Stimulated activated memory B cell treated with anti-CD40 and anti-IgM and Interleukin-4, amounts not matched to agents 10 μg/mL and 1 μg/mL and 100 μg/mL, for 72 hours (primary cell): ENCODE measurements at places on chromosomes 5 and 9.

GRCh38 chr5:155461304-155461703 is 447.7 kb downstream of the KIF4B start:
- H3K4me1 ChIP-seq: no peaks in the 10 kb centered on the region
- H3K27ac ChIP-seq: no peak overlapping the region
- no peaks in the 10 kb centered on the region for H3K36me3 ChIP-seq
- H3K4me3 ChIP-seq: no peak overlapping the region
- no peaks in the 10 kb centered on the region for H3K27me3 ChIP-seq
- ATAC-seq: no peak

DNA sequence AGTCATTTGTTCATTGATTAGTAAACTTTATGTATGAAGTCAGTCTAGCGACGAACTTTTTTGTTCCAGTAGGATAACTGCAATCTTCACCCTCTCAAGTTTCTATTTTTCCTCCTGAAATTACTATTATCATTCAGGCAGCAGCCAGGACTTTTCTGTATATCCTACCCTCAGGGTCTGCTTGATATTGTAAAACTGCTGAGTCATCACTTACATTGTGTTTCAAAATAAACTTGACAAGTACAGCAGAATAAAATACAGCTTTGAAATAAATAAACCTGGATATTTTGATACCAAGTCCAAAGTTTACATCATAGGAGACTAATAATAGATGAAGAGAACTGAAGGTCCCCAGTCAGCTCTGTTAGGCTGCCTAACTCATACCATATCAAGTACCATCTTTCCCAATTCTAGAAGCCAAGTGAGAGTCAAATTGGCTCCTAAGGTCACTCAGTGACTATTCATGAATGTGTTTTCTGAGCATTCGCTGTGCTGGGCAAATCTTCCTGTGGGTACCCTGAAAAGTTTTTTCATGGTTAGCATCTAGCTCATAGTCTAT is 234.6 kb downstream of the PARP8 start:
- no peaks in the 10 kb centered on the region for H3K4me1 ChIP-seq
- no peak for ATAC-seq
- H3K4me3 ChIP-seq: no peak overlapping the region
- no peaks in the 10 kb centered on the region for H3K27me3 ChIP-seq
- no peak overlapping the region for H3K27ac ChIP-seq

GRCh38 chr5:92836855-92837755 is 743.9 kb downstream of the NR2F1-AS1 start:
- no peaks in the 10 kb centered on the region for H3K27me3 ChIP-seq
- no peaks in the 10 kb centered on the region for H3K36me3 ChIP-seq
- H3K4me3 ChIP-seq: no peak overlapping the region
- H3K4me1 ChIP-seq: no peaks in the 10 kb centered on the region
- H3K27ac ChIP-seq: no peak overlapping the region

GRCh38 chr9:111897601-111898137 is 1.1 kb downstream of the UGCG start:
- no peak overlapping the region for H3K27ac ChIP-seq
- no peaks in the 10 kb centered on the region for H3K27me3 ChIP-seq
- H3K36me3 ChIP-seq: no peaks in the 10 kb centered on the region
- ATAC-seq: peak; percentile 68
- H3K4me3 ChIP-seq: no peak overlapping the region
- peaks cover 11% of the 10 kb centered on the region for H3K4me1 ChIP-seq

DNA sequence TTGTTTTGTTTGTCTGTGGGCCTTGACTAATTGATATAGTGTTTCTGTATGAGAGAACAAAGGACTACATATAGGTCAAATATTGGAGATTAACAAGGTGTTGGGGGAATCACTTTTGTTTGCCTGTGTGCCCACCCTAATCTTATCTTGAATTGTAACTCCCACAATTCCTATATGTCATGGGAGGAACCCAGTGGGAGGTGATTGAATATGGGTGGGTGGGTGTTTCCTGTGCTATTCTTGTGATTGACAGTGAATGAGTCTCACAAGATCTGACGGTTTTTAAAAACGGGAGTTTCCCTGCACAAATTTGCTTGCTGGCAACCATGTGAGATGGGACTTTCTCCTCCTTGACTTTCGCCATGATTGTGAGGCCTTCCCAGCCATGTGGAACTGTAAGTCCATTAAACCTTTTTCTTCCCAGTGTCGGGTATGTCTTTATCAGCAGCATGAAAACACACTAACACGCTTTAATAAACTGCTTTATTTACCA is 64.9 kb upstream of the HSPB3 start:
- no peaks in the 10 kb centered on the region for H3K36me3 ChIP-seq
- ATAC-seq: no peak
- no peak overlapping the region for H3K4me3 ChIP-seq
- H3K27ac ChIP-seq: no peak overlapping the region
- H3K4me1 ChIP-seq: no peaks in the 10 kb centered on the region

GRCh38 chr5:8394965-8395364 is 526.0 kb downstream of the MTRR start:
- H3K27ac ChIP-seq: no peak overlapping the region
- no peak for ATAC-seq
- no peak overlapping the region for H3K4me3 ChIP-seq
- H3K36me3 ChIP-seq: no peaks in the 10 kb centered on the region
- no peaks in the 10 kb centered on the region for H3K4me1 ChIP-seq

GRCh38 chr9:8666060-8666459 is 866.5 kb upstream of the DMAC1 start:
- no peaks in the 10 kb centered on the region for H3K27me3 ChIP-seq
- ATAC-seq: no peak
- no peak overlapping the region for H3K27ac ChIP-seq
- H3K4me3 ChIP-seq: no peak overlapping the region

DNA sequence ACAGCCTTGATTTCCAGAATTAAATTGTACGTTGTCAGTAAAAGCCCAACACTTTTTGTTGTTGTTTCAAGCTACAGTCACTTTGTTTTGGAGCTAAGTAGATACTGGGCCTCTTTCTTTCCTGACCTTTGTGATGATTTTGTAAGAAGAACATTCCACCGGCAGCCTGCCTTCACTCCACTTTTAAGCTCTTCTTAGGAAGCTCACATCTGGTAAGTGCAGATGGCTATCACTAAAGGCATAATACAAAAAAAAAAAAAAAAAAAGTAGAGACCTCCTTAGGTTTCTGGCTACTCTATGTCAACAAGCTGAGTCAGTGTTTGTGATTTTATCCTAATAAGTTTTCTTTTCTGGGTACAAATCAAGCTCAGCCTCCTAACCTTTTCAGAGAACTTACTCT is 1922.1 kb upstream of the WWC1 start:
- ATAC-seq: no peak
- H3K4me1 ChIP-seq: no peaks in the 10 kb centered on the region
- no peak overlapping the region for H3K4me3 ChIP-seq
- no peaks in the 10 kb centered on the region for H3K36me3 ChIP-seq
- no peaks in the 10 kb centered on the region for H3K27me3 ChIP-seq

DNA sequence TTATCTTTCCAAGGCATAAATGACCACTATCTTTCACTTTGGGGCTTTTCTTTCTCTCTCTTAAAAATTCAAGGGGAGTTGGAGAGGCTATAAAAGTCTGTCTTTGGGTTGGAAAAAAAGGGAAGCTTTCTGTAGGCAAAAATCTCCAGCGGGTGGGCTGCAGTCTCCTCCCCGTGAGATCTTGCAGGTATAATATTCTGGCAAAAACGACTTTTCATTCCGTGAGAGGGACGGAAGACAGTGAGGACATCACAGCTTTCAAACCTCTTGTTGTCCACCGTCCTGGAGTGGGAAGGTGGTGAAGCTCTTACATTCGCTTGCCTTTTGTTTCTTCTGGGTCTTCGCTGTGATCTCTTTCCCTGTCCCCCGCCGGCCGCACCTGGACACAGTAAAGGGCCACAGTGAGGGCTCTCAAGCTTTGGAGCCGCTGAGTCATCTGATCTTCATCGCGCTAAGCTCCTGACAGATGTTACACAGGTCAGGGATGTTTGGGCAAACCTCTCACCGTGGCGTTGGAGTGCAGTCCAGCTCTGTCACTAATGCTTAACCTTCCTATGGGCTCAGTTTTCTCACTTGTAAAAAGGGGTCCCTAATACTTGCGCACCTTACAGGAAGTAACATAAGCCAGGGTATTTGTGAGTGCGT is 61.9 kb upstream of the MEGF10 start:
- peak overlapping the region; percentile 82 for H3K4me3 ChIP-seq
- H3K27me3 ChIP-seq: no peaks in the 10 kb centered on the region
- peaks cover 7% of the 10 kb centered on the region for H3K36me3 ChIP-seq
- peak overlapping the region; percentile 90 for H3K27ac ChIP-seq
- no peak for ATAC-seq

- H3K4me3 ChIP-seq: no peak overlapping the region
- H3K36me3 ChIP-seq: no peaks in the 10 kb centered on the region
- H3K27me3 ChIP-seq: peaks cover 35% of the 10 kb centered on the region
- H3K27ac ChIP-seq: no peak overlapping the region
- H3K4me1 ChIP-seq: no peaks in the 10 kb centered on the region
Observed at GRCh38 chr5:76310208-76310607, 92.9 kb upstream of the IQGAP2 start.

DNA sequence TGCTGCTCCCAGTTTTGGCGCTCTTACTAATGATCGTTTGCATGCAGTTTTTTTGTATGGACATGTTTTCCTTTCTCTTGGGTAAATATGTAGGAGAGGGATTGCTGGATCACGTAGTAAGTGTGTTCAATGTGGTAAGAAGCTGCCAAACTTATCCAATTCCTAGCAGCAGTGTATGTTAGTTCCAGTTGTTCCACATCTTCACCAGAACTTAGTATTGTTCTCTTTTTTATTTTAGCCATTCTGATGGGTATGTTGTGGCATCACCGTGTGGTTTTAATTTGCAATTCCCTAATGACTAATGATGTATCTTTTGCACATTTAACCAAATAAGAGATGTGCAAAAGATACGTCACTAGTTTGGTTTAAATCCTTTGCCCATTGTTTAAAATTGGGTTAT is 65.9 kb downstream of the IPPK start:
- ATAC-seq: no peak
- H3K27me3 ChIP-seq: no peaks in the 10 kb centered on the region
- H3K27ac ChIP-seq: no peak overlapping the region
- no peaks in the 10 kb centered on the region for H3K4me1 ChIP-seq
- H3K36me3 ChIP-seq: peaks cover 18% of the 10 kb centered on the region

DNA sequence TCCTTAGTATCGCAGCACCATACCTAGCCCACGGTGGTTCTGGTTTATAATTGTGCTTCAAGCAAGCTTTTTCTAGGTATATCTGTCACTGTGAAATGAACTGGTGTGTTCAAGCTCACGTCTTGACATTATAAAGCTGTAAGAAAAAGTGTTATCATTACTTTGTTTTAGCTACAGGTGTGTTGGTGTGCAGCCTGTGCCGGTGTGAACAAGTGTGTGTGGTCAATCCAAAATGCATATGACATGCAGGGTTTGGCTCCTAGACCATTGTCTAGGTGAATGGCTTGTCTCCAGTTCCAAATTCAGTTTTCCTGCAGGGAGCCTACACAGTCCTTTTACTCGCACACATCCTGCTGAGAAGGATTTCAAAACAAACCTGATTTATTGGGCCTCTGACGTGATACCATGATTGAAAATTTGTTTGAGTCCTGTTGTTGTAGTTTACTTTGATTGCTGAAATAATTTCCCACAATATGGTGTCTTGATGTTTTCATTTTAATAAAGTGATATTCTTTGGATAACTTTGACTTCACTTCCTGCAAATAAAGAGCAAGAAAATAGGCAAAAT is 3.7 kb downstream of the LSM11 start:
- H3K4me3 ChIP-seq: no peak overlapping the region
- peak overlapping the region; percentile 31 for H3K27ac ChIP-seq
- peaks cover under 1% of the 10 kb centered on the region for H3K36me3 ChIP-seq
- H3K27me3 ChIP-seq: no peaks in the 10 kb centered on the region

- H3K27ac ChIP-seq: no peak overlapping the region
- H3K36me3 ChIP-seq: no peaks in the 10 kb centered on the region
- H3K27me3 ChIP-seq: peaks cover 27% of the 10 kb centered on the region
Observed at GRCh38 chr9:136268318-136268717, 22.7 kb upstream of the QSOX2 start.

DNA sequence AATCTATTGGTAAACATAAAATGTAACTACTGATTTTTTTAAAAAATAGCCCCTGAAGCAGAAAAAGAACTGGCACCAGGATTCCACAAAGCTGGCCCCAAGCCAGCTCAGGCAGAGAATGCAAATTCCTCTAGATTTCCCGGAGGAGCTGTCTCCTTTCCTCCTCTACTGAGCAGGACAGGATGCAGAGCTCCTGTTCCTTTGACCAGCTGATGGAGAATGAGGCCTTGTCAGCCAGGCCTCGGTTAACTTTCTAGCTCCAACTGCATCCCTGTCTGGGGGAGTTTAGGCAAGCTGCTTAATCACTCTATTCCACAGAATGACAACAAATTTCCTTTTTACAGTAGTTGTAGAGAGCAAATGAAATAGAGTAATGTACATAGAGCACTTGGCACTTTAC is 155.5 kb downstream of the GNAQ start:
- no peak overlapping the region for H3K4me3 ChIP-seq
- no peak overlapping the region for H3K27ac ChIP-seq
- ATAC-seq: no peak
- no peaks in the 10 kb centered on the region for H3K4me1 ChIP-seq
- no peaks in the 10 kb centered on the region for H3K27me3 ChIP-seq
- no peaks in the 10 kb centered on the region for H3K36me3 ChIP-seq

DNA sequence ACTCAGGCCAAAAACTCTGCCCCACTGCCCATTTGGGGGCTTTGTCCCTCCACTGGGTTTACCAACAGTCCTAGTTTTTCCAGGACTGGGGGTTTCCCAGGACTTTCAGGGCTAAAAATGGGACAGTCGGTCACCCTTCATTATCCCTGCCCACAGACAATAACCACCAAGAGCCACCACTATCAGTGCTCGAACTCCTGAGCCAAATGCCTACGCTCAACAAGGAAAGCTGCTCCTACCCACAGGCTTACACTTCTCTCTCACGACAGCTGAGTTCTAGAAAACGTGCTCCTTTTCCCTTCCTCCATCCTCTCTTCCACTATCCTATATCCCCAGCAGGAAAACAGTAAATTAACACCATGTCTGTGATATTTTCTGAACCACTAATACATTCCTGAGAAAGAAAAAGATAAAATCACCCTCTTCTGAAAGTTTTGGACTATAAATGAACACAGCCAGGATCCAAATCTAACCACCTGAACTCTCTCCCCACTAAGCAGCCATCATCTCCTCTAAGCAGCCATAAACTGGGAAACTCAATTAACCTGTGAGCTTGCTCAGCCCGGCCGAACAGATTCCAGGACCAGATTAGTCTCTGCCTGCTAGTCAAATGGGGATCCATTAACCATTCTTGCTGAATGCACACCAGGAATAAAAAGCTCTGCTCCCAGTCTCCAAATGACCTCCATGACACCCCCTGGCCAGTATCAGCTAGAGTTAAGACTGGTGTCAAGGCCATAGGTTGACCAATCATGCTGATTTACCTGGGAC is 41.8 kb downstream of the KLHL3 start:
- H3K4me1 ChIP-seq: peaks cover 14% of the 10 kb centered on the region
- no peak for ATAC-seq
- H3K27ac ChIP-seq: no peak overlapping the region
- peaks cover 19% of the 10 kb centered on the region for H3K36me3 ChIP-seq

DNA sequence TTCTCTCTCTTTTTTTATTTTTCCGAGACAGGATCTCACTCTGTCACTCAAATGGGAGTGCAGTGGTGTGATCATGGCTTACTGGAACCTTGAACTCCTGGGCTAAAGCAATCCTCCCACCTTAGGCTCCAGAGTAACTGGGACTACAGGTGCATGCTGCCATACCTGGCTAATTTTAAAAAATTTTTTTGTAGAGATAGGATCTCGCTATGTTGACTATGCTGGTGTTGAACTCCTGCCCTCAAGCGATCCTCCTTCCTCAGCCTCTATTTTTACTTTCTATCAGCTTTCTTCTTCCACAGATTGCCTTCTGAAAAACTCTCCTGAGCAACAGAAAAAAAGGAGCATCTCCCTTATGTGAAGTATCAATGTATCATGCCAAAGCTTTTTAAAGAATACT is 14.1 kb upstream of the ERBIN start:
- H3K4me1 ChIP-seq: peaks cover 7% of the 10 kb centered on the region
- H3K36me3 ChIP-seq: no peaks in the 10 kb centered on the region
- H3K4me3 ChIP-seq: no peak overlapping the region
- ATAC-seq: no peak
- no peak overlapping the region for H3K27ac ChIP-seq
